ENCODE measurements at places on chromosomes 2 and 18.
A peak's percentile ranks its signal among the peaks of the same experiment; 100 is the strongest.

DNA sequence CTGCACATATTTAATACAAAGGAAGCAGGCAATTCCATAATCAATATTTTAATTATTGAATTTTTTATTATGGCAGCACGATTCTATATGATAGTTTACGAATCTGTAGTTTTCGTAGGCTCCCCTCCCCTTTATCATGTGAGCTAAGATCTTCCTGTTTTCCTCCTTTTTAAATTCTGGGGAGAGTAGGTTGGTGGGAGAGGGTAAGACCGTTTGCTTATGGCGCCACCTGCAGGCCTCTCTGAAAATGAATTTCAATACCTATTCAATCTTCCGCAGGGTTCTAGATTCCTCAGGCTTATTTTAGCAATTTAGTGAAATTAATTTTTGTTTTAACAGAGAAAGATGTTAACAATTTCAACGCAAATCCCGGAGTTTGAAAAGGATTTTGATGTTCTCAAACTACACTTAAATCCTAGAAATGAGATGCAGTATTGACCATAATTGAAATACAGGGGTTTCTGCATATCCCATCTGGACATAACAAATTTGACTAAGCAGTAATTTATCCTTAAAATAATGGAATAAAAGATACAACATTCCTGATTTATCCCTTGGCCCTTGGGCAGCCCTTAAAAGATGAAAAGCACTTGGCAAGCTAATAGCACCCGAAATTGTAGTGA is 12.8 kb upstream of the GBX2 start:
- peak; percentile 17 for DNase-seq

DNA sequence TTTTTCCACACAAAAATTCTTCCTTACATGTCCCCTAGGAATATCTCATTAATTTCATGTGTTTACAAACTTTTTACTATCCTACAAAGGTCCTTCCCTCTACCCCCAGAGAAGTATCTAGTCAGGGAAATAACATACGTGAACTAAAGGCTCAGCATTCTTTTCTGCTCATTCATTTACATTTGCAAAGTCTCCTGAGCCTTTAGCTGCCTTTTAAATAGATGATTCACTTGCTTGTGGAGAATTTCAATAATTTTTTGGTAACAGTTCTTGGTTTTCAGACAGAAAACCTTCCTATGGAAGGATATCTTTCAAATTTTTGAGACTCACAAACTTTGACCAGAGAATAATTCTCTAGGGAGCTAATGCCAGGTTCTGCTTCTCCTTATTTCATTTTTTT is 81.5 kb upstream of the RMDN2 start:
- DNase-seq, result no peak

DNA sequence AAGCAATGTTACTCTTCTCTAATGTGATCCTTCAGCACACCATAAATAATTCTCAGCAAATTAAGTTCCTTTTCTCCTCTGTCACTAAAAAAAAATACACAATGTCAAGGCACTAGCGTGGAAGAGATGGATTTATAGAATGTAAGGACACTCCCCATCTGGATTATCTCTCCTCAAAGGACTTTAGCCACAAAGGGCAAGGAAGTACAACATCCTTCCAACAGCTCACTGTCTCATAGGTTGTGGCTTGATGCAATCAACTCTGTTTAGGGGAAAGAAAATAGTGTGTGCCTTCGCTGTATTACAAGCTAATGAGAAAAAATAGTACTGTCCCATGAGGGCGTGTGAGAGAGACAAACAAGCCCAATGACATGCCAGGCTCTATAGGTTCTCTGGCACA is 129.1 kb upstream of the DNMT3A start:
- DNase-seq, result no peak

GRCh38 chr2:20231598-20232026 is 6.7 kb upstream of the SDC1 start:
- no peak for DNase-seq

DNA sequence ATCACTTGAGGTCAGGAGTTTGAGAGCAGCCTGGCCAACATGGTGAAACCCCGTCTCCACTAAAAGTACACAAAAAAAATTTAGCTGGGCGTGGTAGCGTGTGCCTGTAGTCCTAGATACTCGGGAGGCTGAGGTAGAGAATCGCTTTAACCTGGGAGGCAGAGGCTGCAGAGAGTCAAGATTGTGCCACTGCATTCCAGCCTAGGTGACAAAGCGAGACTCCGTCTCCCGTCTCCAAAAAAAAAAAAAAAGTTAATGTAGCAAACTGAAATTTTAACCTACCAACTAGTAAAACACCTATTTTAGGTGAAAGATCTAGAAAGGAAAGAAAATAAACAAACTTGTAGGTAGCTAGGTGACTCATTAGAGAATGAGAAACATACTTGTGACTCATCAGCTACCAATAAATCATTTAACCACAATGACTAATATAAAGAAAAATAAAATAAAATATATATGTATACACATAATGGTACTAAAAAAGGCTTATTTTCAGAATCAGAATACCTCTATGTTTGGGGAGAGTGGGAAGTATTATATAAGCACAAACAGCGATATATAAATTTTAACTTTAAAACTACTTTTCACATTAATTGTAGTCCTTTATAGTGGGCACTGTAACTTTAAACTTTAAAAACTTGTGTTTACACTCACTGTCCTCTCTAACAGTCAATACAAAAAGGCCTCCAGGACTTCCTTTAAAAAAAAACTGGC is 36.6 kb downstream of the DARS1 start:
- DNase-seq, result no peak

DNA sequence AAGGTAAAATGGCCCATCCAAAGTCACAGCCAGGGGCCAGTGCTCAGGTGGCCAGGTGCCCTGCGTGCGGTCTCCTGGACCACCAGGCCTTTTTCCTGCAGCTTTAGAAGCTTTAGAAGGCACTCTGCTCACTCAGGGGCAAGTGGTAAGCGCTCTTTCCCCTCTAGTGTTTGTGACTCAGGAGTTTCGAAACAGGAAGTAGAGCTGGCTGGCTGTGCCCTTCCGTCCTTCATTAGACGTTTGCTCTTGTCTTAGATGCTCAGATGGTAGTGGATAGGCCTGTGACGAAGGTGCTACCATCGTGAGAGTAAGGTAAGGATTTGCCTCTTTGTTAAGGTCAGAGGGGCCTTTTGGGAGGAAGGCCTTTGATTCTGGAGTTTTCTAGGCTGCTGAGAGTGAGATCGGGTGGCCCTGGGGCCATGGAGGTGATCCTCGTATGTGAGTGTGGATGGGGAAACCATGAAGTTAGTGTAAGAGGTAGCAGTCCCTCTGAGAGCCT is at the start of gene CASP8:
Gene CASP8 (plus strand): TSS at position 235 of the 499 bp plus-strand sequence. CDS start 5,951 bp downstream, outside the sequence.
- no peak for DNase-seq

DNA sequence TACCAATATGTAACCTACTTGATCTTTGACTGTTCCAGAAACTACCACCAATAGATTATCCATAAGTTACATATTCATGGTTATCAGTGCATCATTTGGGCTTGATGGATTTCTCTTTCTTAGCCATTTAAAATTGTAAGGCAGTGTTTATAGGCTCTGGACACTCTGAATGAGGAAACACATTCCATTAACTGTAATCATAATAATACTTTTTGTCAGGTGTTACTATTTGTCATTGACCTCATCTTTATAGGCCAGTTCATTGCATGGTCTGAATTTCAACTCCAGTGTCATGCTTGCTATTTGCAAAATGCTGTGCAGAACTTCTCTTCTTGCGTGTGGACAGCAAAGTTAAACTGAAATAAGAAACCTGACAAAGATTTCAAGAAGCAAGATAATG is 1340.2 kb upstream of the ZEB2 start:
- no peak for DNase-seq

DNA sequence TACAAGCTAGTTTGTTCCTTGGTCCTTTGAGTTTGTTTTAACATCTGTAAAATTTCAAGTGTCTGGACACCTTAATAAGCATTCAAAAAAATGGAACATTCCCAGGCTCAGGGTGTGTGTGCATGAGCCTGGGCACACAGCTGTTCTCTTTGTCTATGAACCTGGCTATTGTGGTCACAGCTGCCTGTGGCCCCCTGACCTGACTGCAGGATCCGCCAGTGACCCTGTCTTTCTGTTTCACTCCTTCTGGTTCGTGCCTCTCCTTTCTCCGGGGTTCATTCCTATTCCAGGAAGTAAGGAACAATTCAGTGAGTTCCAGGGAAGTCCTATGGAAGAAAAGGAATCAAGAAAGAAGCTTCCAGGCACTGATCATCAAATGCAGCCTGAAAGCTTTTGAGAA is 35.6 kb downstream of the VWA3B start:
- DNase-seq, result no peak

GRCh38 chr2:44786817-44787214 is 154.7 kb upstream of the SIX3 start:
- no peak for DNase-seq

Data from activated CD4-positive, alpha-beta T cell treated with anti-CD3 and anti-CD28 coated beads for 24 hours (primary cell).